ENCODE measurements at places on chromosomes 7 and 10.

GRCh38 chr10:96712662-96713271 is 7.5 kb downstream of the PIK3AP1 start:
- DNase-seq = no peak

GRCh38 chr10:125593644-125594043 is 89.3 kb downstream of the TEX36 start:
- no peak for DNase-seq

- DNase-seq = no peak
Measured at GRCh38 chr10:129058664-129059155, 408.3 kb upstream of the MGMT start.

GRCh38 chr10:43689955-43690771 is 41.5 kb upstream of the ZNF32 start:
- peak; percentile 48 for DNase-seq

GRCh38 chr10:110336111-110336721 is 31.5 kb upstream of the SMNDC1 start:
- DNase-seq = no peak

GRCh38 chr10:122875843-122876466 is 3.4 kb downstream of the FAM24B start:
- DNase-seq = no peak

GRCh38 chr7:511476-512145 is 8.0 kb downstream of the PDGFA start:
- DNase-seq = no peak

DNA sequence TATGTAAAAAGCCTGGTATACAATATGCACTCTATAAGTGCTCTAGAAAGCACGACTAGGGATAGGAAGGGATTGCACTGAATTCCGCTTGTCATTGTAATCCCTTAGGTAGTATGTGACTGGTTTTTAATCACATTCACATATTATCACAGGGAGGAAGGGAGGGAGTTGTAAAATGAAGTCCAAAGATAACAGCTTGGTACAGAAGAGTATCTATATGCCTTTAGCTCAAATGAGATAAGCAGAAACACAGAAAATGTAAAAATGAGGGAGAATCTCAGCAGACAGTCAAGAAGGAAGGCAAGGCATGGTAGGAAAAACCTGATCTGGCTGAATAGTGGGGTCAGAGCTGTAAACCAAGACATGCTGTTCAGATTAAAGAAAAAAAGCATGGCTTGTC is 63.4 kb downstream of the ABI1 start:
- DNase-seq = no peak

- DNase-seq = no peak
Measured at GRCh38 chr7:71750290-71750689, 618.3 kb downstream of the GALNT17 start.

GRCh38 chr7:127782654-127783559 is 130.9 kb downstream of the SND1 start:
- DNase-seq = no peak

GRCh38 chr7:64574540-64575099 is 11.7 kb upstream of the ZNF680 start:
- no peak for DNase-seq

DNA sequence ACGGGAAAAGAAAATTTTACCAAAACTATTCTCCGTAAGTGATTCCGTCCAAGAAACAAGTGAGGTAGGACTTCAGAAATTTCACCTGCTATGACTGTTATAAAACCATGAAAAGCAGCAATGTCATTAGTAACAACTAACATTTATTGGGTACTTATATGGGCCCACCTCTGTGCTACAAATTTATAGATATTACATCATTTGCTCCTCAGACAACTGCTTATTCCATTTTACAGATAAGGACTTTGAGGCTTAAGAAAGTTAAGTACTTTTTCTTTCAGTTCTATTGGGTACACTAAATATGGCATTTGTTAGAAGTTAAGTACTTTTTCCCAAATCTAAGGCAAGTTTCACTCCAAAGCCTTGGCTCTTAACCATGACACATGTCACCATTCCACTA is 36.3 kb downstream of the HACD1 start:
- DNase-seq = no peak

GRCh38 chr10:48237259-48238250 is 36.9 kb downstream of the FRMPD2 start:
- DNase-seq = no peak

- DNase-seq = no peak
Measured at GRCh38 chr10:17965649-17966235, 14.0 kb downstream of the SLC39A12 start.

DNA sequence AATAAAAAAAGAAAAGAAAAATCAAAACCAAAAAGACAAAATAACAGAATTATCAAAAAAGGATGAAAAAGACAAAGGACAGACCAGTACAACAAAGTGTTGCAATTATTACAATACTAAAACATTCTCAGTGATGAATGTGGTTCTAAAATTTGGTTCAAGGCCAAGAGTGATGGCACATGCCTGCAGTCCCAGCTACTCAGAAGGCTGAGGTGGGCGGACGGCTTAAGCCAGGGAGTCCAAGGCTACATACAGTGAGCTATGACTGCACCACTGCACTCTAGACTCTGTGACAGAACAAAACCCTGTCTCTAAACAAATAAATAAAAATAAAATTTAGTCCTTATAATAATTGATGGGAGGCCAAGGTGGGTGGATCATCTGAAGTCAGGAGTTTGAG is 14.5 kb downstream of the BAZ1B start:
- DNase-seq = no peak

GRCh38 chr10:90916392-90917237 is 4.3 kb downstream of the ANKRD1 start:
- no peak for DNase-seq

- no peak for DNase-seq
Measured at GRCh38 chr10:16674147-16674703, 143.0 kb downstream of the RSU1 start.

- DNase-seq = no peak
Measured at GRCh38 chr7:135448753-135449152, 61.1 kb downstream of the CNOT4 start.

GRCh38 chr10:116132780-116133399 is 140.1 kb downstream of the GFRA1 start:
- no peak for DNase-seq

- peak; percentile 18 for DNase-seq
Measured at GRCh38 chr10:63887023-63887589, 365.9 kb downstream of the REEP3 start.

DNA sequence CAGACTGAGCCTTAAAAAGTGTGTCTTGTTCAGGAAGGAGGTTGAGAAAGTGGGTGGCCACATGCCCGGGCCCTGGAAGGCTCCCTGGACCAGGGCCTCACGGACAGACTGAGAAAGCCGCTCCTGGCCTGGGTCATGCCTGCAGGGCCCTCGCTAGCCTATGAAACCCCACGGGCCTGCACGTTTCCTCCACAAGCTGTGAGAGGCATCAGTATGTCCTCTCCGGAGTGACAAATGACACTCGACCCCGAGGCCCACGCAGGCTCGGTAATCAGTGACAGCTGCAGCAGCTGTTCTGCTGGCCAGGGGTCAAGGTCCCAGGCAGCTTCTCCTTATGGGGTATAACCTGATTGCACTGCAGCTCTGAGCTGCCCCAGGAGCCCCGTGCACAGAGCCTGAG is 47.6 kb downstream of the ASB13 start:
- no peak for DNase-seq

- no peak for DNase-seq
Measured at GRCh38 chr7:47380325-47381133, 201.4 kb downstream of the TNS3 start.

DNA sequence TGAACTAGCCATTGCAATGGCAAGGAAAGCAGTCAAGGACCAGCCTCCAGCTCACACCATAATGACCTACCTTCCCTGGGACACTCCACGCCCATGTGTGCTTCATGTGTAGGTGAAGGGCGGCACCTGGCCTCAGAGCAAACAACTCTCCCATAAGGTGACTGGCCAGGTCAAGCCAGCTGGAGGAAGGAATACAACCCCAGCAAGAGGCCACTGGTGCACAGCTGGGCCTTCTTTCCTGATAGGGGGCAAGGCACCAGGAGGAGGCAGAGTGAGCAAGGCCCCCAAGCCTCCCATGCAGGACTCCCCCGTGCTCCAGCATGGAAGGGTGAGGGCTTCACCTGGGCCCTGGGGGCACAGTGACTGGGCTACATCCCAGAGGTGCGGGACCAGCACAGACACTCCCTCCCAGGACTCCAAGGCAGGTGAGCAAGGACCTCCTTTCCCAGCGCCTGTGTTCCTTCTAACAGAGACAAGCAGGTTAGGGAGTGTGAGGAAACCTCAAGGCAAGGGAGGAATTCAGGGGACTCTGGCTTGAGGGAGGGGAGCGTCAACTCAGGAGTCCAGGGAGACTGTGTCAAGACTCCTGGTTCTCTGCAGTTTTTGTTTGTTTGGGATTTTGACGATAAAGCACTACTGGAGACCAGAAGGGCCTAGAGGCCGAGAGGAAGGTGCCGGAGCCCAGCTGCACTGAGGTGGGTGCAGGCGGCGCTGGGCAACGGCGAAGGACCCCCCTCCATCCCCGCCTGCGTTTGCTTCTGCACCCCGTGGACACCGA is 1.7 kb downstream of the PTPRN2 start:
- no peak for DNase-seq

GRCh38 chr10:48459270-48460150 is 145.4 kb downstream of the ARHGAP22 start:
- DNase-seq = no peak

GRCh38 chr10:123093489-123093888 is 42.3 kb upstream of the HMX3 start:
- DNase-seq = no peak

DNA sequence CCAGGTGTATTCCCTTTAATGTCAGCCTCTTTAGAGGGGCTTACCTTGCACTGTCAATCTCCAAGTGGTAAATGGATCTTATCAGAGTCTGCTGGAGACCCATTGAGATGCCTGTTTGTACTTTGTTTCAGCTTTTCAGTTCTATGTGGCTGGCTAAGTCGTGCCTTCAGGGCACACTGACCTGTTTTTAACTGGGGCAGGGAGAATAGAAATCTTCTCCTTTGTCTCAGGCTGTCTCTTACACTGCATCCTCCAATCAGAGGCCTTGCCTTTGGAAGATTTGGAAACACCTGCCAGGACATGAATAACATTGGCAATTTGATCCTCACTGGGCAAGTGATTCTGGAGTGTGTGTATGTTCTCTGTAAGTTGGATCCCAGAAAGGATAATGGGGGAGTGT is 65.0 kb downstream of the POU6F2 start:
- no peak for DNase-seq

Measured in NCI-H1694 treated with DMSO at 0.1 percent for 48 hours (cell line).